ENCODE measurements at places on chromosomes 12 and 14.

- no peaks in the 10 kb centered on the region for H3K36me3 ChIP-seq
- no peak overlapping the region for H3K27ac ChIP-seq
- H3K4me3 ChIP-seq, result no peak overlapping the region
- H3K27me3 ChIP-seq, result no peaks in the 10 kb centered on the region
- no peaks in the 10 kb centered on the region for H3K4me1 ChIP-seq
- DNase-seq, result no peak
These were observed 538.7 kb upstream of the TMEM132C start for GRCh38 chr12:127728285-127728684.

DNA sequence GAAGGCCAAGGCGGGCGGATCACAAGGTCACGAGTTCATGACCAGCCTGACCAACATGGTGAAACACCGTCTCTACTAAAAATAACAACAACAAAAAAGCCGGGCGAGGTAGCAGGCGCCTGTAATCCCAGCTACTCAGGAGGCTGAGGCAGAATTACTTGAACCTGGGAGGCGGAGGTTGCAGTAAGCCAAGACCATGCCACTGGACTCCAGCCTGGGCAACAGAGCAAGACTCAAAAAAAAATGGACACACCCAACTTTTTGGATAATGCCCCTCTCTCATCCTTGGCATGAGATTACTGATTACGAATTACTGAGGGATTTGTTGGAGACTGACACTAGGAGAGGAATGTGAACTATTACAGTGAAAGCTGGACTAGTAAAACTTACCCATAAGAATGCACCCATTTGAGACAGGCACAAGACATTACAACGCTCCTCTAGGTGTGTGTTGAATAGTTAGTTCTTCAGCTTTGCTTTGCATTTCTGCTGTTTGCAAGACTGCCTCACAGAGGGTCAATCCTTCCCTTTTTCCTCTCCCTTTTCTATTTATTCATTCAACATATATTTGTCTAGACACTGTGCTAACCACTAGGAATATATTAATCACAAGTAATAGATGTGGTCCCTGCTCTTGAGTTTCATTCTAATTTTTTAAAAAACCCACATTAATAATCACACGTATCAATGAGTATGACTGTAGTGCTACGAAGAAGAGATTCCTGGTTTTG is 46.0 kb upstream of the OR5AU1 start:
- no peak overlapping the region for H3K27ac ChIP-seq
- no peak overlapping the region for H3K4me3 ChIP-seq
- DNase-seq, result no peak
- no peaks in the 10 kb centered on the region for H3K27me3 ChIP-seq
- peaks cover 3% of the 10 kb centered on the region for H3K4me1 ChIP-seq

DNA sequence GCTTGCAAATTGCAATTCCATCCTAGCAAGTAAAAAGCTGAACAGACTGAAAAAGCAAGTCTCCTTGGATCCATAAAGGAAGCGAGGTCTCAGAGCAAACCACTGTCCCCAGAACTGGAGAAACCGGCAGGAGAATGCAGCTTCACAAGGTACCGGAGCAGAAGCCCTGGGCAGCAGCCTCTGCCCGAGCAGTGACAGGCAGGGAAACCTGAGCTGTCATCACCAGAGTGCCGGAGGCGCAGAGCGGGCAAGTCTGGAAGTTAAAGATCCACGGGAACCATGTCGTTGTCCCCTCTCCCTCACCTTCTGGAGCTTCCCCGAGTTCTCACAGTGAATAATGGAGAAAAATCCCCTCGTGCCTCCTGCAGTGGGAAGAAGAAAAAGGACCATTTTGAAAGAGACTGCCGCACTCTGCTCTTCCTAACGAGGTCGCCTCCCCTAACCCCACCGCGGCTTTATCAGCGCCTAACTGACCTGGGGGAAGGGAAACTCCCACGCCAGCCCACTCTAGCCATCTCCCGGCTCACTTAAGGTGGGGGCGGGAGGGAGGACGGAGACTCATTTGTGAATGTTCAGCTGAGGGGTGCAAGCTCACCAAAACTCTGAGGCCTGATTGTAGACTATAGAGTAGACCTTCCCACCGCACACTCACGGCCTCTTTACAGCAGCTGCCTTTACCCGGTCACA is 27.8 kb downstream of the FBXL14 start:
- no peaks in the 10 kb centered on the region for H3K4me1 ChIP-seq
- no peak overlapping the region for H3K4me3 ChIP-seq
- no peaks in the 10 kb centered on the region for H3K36me3 ChIP-seq
- no peaks in the 10 kb centered on the region for H3K27me3 ChIP-seq

- no peak overlapping the region for H3K27ac ChIP-seq
- H3K4me1 ChIP-seq, result no peaks in the 10 kb centered on the region
- no peaks in the 10 kb centered on the region for H3K36me3 ChIP-seq
- no peak for DNase-seq
These were observed 351.0 kb downstream of the NAV3 start for GRCh38 chr12:78181544-78182162.

DNA sequence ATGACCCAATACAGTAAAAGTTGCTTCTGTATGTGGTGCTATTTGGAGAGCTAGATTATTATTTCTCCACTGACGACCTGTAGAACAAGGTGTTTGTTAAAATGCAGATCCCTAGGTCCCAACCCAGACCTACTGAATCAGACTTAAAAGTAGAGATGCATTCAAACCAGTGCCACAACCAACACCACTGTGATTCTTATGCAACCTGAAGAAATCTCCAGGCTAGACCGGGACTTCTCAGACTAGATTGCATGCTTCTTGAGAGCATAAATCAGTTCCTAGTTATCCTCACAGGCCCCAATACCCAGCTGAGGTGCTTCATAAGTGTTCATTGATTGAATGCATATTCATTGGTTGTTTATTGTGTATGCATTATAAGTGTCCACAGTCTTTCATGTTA is 78.2 kb downstream of the SPTSSA start:
- no peaks in the 10 kb centered on the region for H3K4me1 ChIP-seq
- no peaks in the 10 kb centered on the region for H3K27me3 ChIP-seq
- no peaks in the 10 kb centered on the region for H3K36me3 ChIP-seq
- no peak overlapping the region for H3K27ac ChIP-seq
- H3K4me3 ChIP-seq, result no peak overlapping the region
- no peak for DNase-seq

DNA sequence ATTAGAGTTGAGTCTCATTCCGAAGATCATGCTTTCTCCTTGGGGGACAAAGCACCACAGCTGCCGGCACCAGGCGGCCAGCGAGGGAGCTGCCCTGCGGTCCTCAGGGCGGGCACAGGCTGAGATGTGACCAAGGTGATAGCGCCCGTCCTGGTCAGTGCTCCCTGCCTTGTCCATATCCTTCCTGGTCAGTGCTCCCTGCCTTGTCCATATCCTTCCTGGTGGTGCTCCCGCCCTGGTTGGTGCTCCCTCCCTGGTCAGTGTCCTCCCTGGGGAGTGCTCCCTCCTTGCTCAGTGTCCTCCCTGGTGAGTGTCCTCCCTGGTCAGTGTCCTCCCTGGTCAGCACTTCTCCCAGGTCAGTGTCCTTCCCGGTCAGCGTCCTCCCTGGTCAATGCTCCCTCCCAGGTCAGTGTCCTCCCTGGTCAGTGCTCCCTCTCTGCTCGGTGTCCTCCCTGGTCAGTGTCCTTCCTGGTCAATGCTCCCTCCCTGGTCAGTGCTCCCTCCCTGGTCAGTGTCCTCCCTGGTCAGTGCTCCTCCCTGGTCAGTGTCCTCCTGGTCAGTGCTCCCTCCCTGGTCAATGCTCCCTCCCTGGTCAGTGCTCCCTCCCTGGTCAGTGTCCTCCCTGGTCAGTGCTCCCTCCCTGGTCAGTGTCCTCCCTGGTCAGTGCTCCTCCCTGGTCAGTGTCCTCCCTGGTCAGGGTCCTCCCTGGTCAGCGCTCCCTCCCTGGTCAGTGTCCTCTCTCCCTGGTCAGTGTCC is 92.2 kb downstream of the ADGRD1 start:
- H3K4me3 ChIP-seq, result no peak overlapping the region
- H3K36me3 ChIP-seq, result no peaks in the 10 kb centered on the region
- no peaks in the 10 kb centered on the region for H3K4me1 ChIP-seq
- no peaks in the 10 kb centered on the region for H3K27me3 ChIP-seq

DNA sequence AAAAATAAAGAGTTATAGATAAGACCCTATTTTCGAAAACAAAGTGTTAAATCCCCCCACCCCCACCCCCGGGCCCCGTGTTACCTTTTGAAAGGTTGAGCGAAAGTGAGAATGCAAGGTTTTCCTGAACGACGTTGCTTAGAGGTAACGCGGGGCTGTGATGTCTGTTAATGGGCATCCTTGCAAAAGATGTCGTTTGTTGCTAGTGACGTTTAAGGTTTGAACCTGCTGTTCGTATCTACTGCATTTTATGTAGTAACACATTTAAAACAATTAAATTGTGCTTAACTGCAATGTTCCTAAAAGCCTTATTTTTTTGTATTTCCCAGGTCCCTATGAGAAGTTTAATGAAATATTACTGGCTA is 1.2 kb downstream of the CPSF6 start:
- H3K27me3 ChIP-seq, result no peaks in the 10 kb centered on the region
- H3K36me3 ChIP-seq, result no peaks in the 10 kb centered on the region
- DNase-seq, result no peak
- H3K4me1 ChIP-seq, result peaks cover 25% of the 10 kb centered on the region

DNA sequence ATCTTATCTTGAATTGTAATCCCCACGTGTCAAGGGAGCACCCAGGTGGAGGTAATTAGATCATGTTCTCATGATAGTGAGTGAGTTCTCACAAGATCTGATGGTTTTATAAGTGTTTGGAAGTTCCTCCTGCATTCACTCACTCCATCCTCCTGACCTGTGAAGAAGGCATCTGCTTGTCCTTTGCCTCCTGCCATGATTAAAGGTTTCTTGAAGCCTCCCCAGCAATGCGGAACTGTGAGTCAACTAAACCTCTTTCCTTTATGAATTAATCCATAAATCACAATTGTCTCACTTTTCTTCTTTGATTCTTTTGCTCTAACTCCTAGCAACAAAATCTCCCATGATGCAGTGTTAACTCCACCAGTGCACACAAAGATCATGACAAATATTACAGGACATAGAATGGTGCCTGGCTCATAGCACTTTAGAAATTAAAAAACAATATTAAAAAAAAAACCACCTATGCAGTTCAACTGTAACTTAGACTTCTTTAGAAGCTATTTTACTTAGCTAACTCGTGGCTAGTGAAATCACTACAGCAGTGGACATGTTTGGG is 37.6 kb upstream of the MGAT4C start:
- no peak for DNase-seq
- H3K27ac ChIP-seq, result no peak overlapping the region
- H3K4me3 ChIP-seq, result no peak overlapping the region
- no peaks in the 10 kb centered on the region for H3K4me1 ChIP-seq
- no peaks in the 10 kb centered on the region for H3K36me3 ChIP-seq
- H3K27me3 ChIP-seq, result no peaks in the 10 kb centered on the region

Data from liver (tissue), 10 donors.